Stimulated activated CD4-positive, alpha-beta T cell treated with anti-CD3 and anti-CD28 coated beads, Interleukin-2, amount 100 ng/mL, for 24 hours (primary cell): ENCODE measurements at places on chromosomes 13 and 19.
A peak's percentile ranks its signal among the peaks of the same experiment; 100 is the strongest.

DNA sequence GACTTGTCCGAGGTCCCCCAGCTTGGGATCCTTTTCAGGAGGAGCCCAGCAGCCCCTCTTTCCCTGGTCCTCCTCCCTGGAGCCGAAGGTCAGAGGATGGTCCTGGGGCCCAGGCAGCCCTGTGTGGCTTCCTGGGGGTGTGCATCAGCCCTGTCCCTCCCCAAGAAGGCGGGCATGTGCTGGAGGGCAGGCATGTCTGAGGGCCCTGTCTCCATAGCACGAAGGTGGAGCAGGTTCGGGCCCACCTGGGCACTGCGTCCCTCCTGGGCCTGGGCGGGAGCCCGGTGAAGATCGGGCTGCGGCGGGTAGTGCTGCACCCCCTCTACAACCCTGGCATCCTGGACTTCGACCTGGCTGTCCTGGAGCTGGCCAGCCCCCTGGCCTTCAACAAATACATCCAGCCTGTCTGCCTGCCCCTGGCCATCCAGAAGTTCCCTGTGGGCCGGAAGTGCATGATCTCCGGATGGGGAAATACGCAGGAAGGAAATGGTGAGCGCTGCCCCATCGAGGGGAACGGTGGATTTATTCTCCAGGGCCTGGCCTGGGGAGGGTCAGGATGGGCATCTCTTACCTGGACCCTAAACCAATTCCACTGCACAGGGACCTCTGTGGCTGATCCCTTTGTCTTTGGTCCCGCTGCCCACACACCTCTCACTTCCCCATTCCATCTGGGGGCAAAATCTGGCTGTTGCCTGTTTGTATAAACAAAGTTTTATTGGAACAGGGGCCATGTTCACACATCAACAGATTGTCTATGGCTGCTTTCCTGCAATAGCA, 10.9 kb downstream of the TIMM13 start:
- DNase-seq = no peak

DNA sequence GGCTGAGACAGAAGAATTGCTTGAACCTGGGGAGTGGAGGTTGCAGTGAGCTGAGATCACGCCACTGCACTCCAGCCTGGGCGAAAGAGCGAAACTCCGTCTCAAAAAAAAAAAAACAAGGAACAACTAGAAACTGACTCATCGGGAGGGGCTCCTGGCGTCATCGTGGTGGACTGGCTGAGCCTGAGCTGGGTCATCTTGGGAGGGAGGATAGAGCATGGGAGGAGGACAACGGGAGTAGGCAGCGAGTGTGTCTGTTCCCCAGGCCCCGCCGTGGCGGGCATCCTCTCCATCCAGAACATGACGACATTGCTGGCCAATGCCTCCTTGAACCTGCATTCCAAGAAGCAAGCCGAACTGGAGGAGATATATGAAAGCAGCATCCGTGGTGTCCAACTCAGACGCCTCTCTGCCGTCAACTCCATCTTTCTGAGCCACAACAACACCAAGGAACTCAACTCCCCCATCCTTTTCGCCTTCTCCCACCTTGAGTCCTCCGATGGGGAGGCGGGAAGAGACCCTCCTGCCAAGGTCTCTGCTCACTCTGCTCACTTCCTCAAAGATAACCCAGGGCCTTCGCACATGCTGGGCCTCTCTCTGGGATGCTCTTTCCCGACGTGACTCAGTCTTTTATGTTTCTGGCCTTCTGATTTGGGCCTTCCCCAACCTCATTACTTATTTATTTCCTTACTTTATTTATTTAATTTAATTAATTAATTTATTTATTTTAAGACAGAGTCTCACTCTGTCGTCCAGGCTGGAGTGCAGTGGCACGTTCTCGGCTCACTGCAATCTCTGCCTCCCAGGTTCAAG, 16.6 kb downstream of the DDX39A start:
- DNase-seq = no peak

DNA sequence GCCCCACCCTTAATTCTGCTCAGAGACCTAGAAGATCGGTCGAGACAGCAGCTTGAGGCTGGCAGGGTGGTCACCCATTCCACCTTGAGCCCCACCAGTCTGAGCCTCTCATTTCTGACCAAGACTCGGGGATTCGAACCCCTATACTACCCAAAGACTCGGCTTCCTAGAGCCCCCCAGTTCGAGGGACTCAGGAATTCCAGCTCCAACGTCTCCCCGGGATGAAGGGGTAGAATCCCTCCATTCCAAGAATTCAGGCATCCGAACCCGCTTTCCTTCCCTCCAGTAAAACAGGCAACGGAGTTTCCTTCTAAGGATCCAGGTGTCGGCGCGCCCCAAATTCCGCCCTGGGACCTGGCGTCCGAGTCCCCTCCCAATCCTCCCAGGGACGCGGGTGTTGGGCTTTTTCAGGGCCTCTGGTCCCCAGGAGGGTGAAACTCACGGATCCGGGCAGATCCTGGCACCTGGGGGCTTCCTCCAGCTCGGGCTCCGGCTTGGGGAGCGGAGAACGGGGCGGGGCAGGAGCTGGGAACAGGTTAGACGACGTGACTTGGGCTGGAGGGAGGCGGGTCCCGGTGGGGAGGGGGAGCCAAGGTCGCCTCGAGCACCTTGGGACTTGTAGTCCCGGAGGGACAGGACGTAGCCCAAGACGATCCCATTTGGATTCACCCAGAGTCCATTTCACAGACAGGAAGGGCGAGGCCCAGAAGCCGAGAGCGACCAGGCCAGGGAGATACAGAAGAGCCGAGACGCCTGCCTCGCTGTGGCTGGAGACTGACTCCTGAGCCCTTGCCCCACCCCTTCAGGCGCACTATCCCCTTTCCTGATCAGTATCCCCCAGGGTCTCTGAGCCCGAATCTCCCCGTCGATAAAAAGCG, at the start of gene PPP1R13L:
Gene PPP1R13L, minus strand, starts transcription at position 513 of the 878 bp plus-strand sequence. CDS start 6,751 bp downstream, outside the sequence.
- peak; percentile 73 for DNase-seq

- DNase-seq = no peak
Observed at GRCh38 chr19:20103091-20103740, 25.4 kb downstream of the ZNF90 start.

- peak; percentile 79 for DNase-seq
Observed at GRCh38 chr13:24511019-24511815, 1.4 kb downstream of the PARP4 start.

- no peak for DNase-seq
Observed at GRCh38 chr13:111122056-111122455, 6.9 kb downstream of the ARHGEF7 start.

DNA sequence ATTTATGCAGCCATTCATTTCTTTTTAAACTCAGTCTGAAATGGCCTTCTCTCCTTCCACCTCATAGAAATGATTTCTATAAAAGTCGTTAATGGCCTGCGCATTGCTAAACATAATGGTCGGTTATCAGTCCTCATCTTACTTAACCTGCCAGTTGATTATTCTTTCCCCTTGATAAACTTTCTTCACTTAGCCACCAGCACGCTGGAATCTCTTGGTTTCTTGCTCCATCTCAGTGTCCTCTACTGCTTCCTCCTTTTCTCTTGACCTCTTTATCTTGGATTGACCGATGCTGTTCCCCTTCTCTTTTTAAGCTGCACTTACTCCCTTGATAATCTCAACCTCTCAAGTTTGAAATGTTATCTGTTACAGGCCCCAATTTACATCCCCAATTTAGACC, 12.2 kb upstream of the CLC start:
- no peak for DNase-seq

DNA sequence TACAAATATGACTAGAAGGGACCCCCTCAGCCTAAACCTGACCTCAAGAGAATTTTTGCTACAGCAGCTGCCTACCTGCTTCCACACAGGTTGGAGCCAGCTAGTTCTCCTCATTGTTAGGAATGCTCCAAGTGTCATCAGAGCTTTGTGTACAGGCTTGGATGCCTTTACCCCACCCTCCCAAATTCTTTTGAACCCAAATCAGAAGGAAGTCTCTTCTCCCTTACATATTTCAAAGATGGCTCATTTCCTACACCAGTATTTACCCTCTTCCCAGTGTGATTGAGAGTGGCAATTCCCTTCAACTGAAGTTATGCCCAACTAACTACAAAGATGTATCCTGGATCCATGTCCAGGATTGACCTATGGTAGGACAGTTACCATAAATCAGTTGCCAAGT, 323.2 kb downstream of the OXGR1 start:
- DNase-seq = no peak

DNA sequence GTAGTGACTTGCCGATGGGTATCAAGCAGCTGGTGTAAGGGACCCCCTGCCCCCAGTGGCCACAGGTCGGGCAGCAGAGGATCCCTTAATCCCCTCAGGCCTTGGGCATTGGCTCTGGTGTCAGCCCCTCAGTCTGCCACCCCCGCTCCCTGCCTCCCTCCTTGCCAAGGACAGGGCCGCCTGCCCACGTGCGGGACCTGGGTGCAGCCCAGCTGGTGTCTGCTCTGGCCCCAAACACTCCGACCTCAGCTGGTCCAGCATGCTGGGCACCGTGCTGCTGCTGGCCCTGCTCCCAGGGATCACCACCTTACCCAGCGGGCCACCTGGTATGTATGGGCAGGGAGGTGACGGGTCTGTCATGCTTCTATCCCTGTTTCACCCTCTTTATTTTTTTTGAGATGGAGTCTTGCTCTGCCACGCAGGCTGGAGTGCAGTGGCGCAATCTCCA, at the start of gene TGFBR3L:
Gene TGFBR3L, plus strand, starts transcription at position 233 of the 448 bp plus-strand sequence.
- DNase-seq = no peak

DNA sequence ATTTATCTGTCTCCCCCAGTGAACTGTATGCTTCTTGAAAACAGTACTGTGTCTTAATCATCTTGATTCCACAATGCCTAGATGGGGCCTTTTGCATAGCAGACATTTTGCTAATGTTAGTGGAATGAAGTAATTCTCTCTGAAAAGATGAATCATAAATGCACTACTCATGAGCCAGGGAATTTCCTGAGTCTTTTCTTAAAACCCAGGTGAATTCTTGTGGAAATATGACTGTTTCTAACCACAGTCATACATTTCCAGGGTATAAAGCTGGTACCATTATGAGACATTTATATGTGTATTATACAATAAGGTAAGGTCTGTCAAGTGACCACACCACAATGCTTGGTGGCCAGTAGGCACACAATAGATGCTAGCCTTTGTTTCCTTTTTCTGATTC, 5.5 kb upstream of the KCTD4 start:
- no peak for DNase-seq

DNA sequence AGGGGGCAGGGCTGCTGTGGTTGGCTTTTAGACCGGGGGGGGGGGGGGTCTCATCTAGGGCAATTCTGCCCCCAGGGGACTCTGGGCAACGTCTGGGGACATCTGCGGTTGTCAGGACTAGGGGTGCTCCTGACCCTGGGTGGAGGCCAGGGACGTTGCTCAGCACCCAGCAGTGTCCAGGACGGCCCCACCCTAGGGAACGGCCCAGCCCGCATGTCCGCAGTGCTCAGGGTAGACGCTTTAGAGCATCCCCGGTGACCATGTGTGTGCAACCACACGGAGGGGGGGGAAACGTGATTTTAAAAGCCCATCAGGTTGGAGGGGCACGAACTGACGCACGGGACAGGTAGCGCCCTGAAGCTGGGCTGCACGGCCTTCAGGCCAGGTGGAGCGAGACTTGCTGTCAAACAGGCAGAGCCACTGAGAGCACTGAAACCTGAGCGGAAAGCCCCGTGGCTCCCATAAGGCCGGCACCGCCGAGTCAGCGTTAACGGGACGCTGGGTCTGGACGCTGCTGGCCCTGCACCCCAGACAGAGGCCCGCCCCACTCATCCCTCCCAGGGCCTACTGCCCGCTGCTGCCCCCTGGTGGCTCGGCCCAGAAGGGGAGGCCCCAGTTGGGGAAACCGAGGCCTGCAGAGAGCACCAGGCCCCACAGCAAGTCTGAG, 8.3 kb downstream of the CACTIN start:
- peak; percentile 66 for DNase-seq

DNA sequence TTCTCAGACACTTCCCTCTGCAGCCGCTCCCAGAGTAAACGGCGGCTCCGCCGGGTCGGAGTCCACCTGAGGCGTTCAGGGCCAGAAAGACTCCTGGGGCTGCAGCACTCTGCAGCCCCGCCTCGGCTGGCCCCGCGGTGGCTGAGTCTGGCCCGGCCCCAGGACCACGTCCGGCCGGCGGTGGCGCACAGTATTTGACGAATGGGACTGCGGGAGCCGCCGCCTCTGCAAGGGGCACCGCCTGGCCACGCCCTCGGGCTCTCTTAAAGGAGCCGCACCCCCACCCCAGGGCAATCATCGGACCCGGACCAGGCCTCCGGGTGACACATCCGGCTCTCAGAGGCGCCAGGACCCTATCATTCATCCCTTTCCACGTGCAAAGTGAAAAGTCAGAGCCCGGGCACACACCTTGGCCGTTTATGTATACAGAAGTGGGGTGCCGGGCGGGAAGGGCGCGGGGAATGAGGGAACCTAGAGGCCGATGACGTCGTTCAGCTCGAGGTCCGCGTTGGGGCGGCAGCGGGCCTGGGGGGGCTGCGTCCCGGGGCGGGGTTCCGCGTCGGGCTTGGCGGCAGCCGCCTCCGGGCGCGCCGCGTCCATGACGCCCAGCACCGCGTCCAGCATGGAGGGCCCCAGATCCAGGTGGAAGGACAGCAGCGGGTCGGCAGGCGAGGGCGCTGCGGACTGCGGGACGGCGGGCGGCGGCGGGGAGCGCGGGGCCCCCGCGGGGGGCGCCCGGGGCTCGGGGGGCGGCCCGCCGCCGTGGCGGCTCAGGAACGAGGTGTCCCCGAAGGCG, 1.2 kb upstream of the LENG9 start:
- DNase-seq = peak; percentile 87

DNA sequence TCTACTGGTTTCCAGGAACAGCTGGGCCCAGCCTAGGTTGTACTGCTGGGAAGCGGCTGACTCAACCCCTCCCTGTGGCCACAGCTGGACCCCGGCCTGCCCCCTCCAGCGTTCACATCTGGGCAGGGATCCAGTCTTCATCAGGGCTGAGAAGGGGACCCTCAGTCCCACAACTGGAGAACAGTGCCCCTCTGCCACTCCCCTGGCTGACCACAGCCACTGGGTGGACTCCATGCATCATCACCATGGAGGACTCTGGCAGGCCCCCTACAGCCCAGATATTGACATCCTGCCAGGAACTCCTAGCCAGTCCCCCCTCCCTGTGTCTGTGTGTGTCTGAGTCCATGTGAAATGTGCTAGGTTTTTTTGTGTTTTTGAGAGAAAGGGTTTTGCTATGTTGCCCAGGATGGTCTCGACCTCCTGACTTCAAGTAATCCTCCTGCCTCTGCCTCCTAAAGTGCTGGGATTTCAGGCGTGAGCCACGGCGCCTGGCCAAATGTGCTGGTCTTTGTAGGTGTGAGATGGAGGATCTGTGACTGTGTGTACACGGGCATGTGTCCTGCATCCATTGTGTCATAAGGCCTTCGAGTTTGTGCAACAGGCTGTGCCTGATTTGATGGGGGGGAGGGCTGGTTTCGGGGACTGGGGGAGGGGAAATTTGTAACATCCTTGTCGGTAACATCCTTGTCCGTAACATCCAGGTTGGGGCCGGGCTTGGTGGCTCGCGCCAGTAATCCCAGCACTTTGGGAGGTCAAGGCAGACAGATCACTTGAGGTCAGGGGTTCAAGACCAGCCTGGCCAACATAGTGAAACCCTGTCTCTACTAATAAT, 4.0 kb upstream of the HOOK2 start:
- DNase-seq = no peak

GRCh38 chr19:56504581-56504980, 3.1 kb upstream of the ZNF471 start:
- DNase-seq = no peak
